ENCODE measurements at places on chromosomes 2 and 18. TPM values are rescaled to one million over a fixed set of nuclear protein-coding genes. Genes with fewer than 3 reads are reported as not detected.

The FKBP1B gene
- total RNA-seq = not detected

The MC4R gene
- not detected for total RNA-seq

The NEMP2 gene
- total RNA-seq = 0.43 TPM

DNA sequence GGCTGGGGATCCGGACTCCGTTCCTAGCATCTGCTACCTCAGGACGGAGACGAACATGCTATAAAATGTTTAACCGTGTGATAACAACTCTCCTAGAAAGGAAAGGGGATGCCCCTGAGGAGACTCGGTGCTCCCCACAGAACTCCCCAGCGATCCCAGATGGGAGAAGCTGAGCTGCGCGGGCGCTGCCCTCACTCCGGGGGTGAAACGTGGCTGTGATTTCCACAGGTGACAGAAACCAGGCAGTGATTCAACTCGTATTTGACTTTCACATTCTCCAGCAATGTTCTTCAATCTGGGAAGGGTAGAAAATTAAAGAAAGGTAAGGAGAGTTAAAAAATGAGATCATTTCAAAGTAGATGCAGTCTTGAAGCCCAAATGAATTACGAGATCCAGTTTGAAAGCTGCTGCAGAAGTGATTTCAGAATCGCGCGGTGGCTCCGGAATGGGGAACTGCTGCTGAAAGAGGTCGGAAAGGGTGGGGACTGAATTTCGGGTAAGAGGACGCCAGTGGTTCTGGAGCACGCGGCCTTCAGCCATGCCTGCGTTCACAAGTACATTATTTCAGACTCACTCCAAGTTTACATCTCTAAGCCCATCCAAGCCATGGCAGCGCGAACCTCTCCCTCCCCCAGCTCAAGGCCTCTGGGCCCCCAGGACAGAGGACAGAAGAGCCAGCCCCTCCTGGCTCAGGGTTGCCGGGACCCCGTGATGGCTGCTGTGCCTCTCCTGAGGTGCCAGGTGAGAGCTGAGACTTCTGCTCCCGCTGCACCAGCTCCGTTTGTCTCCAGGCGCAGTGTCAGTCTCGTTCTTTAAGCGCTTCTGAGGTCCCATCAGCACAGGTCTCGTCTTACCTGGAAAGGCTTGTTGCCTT lies 39.5 kb downstream of the ADNP2 start:
- no peak overlapping the region for H3K27ac ChIP-seq
- no peaks in the 10 kb centered on the region for H3K4me1 ChIP-seq
- H3K27me3 ChIP-seq = no peaks in the 10 kb centered on the region
- no peak for DNase-seq

DNA sequence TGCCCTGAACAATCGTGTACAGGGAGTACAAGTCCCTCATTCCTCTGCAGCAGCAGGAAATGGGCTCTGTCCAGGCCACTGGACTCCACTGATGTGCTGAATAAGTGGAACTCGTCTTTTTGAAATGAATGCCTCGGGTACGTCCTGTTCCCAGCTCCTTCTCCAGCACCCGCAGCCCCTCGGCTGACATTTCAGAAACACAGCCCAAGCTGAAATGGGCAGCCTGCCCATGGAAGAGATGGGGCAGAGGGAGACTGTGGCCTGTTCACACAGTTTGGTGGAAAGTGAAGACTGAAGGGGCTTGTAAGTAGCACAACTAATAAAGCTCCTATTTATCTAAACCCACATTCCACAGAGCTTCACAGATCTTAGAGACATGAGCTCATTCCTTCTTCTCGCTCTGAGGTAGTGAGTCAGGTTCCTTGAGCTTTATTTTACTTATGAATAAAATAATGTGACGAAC lies 498.6 kb downstream of the TXNL1 start:
- no peaks in the 10 kb centered on the region for H3K27me3 ChIP-seq
- DNase-seq = no peak
- H3K4me1 ChIP-seq = no peaks in the 10 kb centered on the region

DNA sequence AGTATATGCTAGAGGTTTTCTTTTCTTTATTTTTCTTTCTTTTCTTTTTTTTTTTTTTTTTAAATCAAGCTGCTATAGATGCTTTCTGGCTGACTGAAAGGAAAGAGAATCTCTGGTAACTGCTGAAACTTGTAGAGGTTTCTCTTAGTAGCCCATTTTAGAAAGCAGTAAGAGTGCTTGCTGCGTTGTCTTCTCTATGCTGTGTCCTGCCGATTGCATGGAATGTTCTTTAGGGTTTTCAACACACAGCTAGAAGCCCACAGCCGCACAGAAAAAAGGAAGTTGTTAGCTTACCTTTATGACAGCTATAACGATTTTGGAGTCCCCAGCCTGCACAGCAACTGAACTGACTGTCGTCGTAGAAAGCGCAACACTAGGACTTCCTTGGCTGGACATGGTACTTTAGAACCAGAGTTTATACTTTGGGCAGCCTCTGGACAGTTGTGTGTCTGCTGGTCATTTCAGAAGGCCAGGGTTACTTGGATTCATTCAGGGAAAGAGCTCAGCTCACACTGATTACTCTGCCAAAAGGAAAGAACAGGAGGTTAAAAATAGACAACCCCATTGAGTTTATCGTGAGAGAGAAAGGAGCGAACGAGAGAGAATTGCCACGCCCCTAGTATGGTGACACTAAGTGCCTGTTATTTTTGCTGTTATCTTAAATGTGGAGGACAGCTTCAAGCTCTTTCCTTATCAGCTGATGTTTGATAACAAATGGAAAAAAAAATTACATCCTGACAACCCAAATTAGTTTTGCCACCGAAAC lies at the start of gene CCDC141:
Gene CCDC141, minus strand, starts transcription at position 592 of the 766 bp plus-strand sequence. Its CDS starts 196 bp downstream, at position 396.
- peak within 1 kb of the TSS; percentile 12 for H3K27ac ChIP-seq
- H3K36me3 ChIP-seq = no peaks in the 10 kb centered on the region
- peak within 1 kb of the TSS; percentile 38 for H3K4me3 ChIP-seq
- no peak for DNase-seq
- no peaks in the 10 kb centered on the region for H3K4me1 ChIP-seq
- no peaks in the 10 kb centered on the region for H3K27me3 ChIP-seq

GRCh38 chr18:61637319-61637718 lies 255.5 kb downstream of the RNF152 start:
- H3K27me3 ChIP-seq = no peaks in the 10 kb centered on the region
- H3K36me3 ChIP-seq = no peaks in the 10 kb centered on the region
- peaks cover 6% of the 10 kb centered on the region for H3K4me1 ChIP-seq
- no peak for DNase-seq
- no peak overlapping the region for H3K4me3 ChIP-seq
- H3K27ac ChIP-seq = no peak overlapping the region

DNA sequence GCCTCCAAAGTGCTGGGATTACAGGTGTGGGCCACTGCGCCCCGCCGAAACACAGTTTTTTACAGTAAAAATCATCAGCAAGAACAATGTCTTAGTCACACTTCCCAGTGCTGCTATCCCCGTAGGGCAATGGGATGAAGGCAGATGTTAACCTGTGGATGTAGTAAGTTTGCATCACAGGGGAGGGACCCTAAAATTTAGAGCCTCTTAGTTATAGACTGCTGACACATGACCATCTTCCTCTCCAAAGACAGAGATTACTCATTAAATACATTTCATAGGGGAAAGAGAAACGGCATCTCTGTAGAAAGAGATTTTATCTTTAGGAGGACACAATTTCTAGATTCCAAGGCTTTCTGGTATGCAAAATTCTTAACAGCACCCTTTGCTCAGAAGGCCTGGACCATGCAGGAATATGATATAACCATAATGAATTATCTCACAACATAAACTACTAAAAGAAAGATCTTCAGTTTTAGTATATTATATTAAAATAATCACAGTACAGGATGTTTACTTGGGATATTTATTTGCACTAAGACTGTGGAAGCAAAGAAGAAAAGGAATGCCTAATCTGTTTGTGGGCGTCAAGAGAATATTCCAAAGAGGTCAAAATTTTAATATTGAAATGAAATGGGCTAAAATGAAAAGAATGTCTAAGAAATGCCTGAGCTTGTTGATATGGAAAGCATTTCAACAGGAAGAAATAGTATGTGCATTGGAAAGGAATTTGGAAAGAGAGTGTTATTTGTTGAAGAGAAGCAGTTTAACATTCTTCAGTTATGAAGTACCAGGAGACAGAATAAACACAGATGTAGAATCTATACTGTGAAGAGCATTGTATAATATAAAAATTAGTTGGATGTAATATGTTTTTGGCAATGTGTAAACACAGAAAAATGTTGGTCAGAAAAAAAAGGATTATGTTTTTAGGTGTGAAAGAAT lies 1228.3 kb upstream of the CHAC2 start:
- no peaks in the 10 kb centered on the region for H3K36me3 ChIP-seq
- no peaks in the 10 kb centered on the region for H3K27me3 ChIP-seq
- no peaks in the 10 kb centered on the region for H3K4me1 ChIP-seq
- DNase-seq = no peak
- H3K4me3 ChIP-seq = no peak overlapping the region
- H3K27ac ChIP-seq = no peak overlapping the region

- H3K36me3 ChIP-seq = no peaks in the 10 kb centered on the region
- H3K4me3 ChIP-seq = no peak overlapping the region
- no peaks in the 10 kb centered on the region for H3K27me3 ChIP-seq
These were observed 134.5 kb downstream of the NAPG start for GRCh38 chr18:10660179-10660884.
